Hepatocyte (in vitro differentiated cells): ENCODE measurements at places on chromosomes 2 and 18.

GRCh38 chr2:135744760-135745314 lies 3.2 kb downstream of the UBXN4 start:
- peak; percentile 39 for DNase-seq

DNA sequence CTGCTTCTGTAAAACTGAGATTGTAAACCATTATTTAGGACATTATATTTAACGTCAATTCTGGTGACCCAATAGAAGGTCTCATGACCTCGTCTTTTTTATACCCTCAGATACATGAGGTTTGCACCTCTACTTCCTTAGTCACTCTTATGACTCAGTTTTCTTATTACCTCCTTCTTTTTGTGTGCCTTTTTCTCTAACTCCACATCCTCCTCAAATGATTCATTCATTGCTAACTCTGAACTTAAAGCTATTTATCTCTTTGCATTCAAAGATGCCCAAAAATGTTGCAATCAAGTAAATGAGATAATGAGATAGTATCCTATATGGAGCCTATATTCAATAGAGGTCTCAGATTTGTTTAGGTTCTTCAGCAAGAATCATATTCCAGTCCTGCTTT lies 121.0 kb upstream of the KYNU start:
- DNase-seq = no peak

GRCh38 chr2:205043285-205043684 lies 498.0 kb downstream of the PARD3B start:
- no peak for DNase-seq

- DNase-seq = no peak
Measured at GRCh38 chr2:109525836-109526235, 87.9 kb downstream of the SEPTIN10 start.

GRCh38 chr2:212995920-212996319 lies 155.5 kb downstream of the IKZF2 start:
- no peak for DNase-seq

DNA sequence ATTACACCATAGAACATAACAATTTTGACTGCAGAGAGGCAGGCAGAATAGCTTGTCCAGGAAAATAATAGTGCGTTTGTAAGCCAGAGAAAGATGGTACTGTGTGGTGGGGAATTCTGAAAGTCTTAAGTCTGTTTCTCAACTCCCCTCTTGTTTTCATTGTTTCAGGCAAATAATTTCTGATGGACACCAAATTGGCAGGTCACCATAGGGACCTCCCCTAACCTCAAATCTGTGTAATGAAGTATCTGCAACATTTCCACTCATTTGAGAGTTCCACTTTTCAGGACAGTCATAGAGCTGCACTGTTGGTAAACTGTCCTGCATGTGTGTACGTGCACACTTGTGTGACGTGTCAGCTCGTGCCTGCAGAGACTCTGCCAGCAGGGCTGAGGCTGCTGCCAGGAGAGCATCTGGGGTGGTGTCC lies 195.6 kb downstream of the AGAP1 start:
- no peak for DNase-seq

DNA sequence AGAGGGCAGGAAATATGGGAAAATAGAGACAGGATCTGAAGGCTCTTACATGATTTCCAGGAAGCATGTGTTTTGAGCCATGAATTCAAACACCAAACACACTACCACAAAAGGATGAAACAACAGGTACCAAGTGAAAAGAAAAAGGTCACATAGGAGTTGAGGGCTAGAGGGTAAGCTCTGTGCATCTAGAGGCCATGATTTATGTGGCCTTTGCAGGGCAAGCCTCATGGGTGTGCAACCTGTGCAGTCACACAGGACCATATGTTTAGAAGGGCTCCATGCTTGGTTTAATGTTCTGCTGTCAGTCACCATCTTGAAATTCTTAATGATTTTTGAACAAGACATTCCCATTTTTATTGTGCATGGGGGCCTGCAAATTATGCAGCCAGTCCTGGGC lies 134.5 kb upstream of the CCDC68 start:
- no peak for DNase-seq
